ENCODE measurements at places on chromosomes 3 and 15.

GRCh38 chr3:142916605-142917004, 27.7 kb upstream of the PCOLCE2 start:
- no peak for DNase-seq

DNA sequence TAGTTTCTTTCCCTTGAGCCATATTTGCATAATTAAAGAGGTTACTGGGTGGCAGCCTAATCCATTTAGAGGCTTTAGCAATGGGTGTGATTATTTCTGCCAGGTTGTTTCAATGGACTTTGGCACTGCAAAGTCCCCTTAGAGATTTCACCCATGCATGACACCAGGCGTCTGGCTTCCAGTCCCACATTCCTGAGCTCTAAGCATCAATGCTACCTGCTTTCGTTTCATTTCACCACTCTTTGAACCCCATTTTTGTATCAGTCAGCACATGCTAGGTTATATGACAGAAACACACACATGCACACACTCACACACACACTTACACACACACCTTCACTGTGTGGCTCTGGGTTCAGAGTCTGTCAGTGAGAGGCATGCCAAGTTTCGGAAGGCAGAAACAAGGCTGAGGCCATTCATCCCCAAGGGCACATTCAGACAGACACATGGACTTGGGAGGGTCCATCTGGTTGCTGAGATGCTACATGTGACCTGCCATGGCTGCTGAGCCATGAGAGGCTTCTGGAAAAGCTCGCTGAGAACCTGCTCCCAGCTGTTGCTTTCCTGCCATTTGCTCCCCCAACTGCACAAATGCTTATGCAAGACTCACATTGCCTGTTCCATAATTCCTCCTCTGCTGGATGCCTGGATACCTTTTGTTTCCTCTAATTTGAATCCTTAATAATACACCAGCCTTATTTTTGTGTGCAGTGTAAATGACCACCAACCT, 354.1 kb downstream of the GABRG3 start:
- DNase-seq, result no peak

GRCh38 chr15:68407886-68408881, 23.8 kb downstream of the ITGA11 start:
- peak; percentile 8 for DNase-seq

DNA sequence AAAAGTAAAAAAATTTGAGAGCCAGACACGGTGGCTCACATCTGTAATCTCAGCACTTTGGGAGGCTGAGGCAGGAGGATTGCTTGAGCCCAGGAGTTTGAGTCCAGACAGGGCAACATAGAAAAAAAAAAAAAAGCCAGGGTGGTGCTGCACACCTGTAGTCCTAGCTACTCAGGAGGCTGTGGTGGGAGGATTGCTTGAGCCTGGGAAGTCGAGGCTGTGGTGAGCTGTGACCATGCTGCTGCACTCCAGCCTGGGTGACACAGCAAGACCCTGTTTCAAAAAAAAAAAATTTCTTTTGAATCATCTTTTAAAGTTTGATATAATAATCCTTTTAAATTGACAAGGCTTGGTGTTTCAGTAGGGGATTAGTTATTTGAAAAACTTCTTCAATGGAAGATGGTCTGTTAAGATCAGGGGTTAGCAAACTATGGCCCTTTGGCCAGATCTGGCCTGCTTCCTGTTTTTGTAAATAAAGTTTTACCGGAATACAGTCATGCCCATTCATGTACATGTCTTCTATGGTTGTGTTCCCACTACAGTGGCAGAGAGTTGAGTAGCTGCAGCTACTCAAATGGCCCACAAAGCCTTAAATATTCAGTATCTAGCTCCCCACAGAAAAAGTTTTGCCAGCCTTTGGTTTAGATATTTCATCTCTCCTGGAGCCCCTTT, 28.9 kb downstream of the CDAN1 start:
- no peak for DNase-seq

- no peak for DNase-seq
Observed at GRCh38 chr15:39181940-39182339, 398.9 kb upstream of the THBS1 start.

DNA sequence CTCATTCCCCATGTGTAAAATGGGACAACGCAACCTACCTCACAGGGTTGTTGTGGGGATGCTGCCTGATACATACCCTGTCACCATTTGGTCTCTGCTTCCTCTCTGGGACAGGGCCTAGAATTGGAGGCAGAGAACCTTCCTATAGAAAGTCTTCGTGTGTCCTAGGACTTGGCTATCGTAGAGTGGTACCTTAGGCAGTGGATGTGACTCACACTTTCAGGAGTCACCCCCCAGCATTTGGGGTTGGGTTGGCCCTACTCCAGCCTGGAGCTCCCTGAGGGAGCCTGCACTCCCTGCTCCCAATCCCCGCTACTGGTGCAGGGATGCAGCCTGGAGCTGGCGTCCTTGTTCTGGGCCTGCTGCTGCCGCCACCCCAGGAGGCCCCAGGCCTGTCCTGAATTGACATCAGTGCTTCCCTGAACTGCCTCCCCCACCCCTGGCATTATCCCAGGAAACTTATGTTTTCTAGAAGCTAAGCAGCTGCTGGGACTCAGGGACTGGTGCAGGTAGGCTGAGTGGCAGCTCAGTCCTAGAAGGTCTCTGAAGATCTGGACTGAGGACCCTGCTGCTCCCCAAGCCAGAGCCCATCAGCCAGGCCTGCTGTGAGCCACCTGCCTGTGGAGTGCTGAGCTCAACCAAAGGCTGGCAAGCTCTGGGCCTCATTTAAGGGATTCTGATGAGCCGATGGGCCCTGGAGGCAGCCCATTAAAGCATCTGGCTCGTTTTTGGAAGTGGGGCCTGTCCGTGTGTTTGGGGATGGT, 9.9 kb downstream of the C15orf39 start:
- DNase-seq, result no peak

- DNase-seq, result no peak
Observed at GRCh38 chr3:109213321-109213720, 76.8 kb downstream of the C3orf85 start.

GRCh38 chr3:38646630-38647029, 2.9 kb downstream of the SCN5A start:
- DNase-seq, result no peak

DNA sequence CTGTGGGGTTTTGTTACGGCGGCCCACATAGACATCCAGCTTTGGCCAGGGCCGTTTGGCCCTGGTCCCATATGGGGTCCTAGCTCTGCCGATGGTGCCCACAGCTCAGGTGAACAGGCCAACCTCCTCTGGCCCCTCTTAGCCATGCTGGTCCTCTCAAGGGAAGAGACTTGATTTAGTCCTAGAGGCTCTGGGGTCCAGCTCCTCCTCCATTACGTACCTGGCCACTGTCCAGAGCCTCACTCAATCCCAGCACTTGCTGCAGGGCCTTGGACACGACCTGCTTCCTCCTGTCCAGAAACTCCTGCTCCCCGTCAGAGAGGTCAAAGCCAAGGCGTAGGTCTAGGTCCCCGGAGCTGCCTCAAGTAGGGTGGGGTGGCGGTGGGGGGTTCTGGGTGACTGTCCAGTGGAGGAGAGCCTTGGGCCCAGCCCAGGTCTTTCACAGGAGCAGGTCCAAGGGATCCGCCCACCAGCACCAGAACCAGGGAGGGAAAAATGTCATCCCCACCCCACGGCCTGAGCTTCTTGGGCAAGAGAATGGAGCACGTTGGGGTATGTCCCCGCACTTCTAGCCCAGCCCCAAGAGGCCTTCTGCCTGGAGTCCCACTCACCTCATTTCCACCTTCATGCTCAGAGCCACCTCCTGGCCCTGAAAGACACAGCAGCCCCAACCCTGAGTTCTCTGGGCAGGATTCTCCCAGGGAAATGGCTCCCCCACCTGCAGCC, 6.8 kb downstream of the PLA2G4F start:
- no peak for DNase-seq

DNA sequence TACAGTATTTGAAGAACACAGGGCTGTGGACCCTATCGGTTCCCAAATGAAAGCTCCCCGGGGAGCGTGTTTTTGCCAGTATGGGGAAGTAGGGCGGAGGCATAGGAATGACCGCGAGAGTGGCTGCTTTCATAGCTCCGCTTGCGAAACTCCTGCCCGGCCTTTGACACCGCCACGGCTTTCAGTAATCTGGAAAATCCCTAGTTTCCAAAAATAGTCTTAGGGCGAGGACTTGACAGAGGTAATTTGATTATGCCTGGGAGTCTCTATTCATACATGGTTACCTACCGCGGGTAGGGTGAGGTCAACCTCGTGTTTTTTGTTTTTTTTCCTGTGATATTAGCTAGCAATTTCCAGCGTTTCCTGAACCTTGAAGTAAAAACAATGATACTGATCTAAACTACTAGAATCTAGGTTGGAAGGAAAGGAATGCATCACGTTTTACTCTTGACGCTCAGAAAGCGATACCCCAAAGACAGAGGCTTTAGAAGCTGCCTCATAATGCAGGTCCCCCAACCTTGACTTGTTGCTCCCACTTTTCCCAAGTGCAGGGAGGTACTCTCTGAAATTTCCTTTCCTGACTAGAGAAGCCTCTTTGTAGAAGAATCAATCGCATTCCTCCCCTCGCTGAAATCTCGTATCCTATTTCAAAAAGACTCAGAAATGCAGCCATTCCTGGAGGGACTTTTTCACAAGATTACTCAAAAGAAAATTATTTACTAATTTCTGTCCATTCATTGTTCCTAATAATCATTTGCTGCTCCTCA, 894 bp upstream of the CCNL1 start:
- peak; percentile 83 for DNase-seq

GRCh38 chr3:155595371-155595770, 149.5 kb downstream of the PLCH1 start:
- no peak for DNase-seq

DNA sequence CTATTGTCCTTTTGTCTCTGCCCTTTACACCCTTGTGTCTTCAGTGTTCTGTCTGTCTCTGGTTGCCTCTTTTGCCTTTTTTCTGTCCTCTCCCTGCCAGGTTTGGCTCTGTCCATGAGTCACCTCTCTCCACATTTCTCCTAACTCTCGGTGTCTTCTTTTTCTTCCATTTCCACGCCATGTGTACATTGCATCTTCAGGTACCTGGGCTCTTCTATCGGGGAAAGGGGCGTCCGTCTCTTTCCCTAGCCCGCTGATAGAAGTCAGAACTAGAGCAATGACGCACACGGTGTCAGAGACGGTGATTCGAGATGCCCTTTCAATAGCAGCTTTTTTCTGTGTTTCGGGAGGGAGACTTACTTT, 641 bp downstream of the OPA1 start:
- no peak for DNase-seq

- no peak for DNase-seq
Observed at GRCh38 chr3:172856795-172857742, 106.5 kb downstream of the ECT2 start.

DNA sequence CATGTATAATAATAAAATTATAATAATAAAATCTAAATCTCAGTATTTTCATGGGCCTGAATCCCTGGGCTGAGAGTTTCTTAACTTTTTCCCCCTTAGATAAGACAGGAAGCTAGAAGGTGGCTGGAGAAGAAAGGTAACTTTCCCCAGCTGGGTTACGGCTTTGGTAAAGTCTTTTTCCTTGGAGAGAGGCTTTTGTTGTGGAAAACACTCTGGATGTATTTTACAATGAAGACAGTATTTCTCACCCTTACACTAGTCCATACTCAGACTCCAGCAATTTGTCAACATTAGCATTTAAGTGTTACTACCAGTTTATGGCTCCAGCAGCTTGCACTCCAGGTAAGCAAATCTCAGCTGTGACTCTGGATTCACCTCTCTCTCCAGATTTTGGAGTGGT, 34.9 kb downstream of the APH1B start:
- no peak for DNase-seq

- DNase-seq, result no peak
Observed at GRCh38 chr15:101427606-101428487, 61.7 kb downstream of the PCSK6 start.

DNA sequence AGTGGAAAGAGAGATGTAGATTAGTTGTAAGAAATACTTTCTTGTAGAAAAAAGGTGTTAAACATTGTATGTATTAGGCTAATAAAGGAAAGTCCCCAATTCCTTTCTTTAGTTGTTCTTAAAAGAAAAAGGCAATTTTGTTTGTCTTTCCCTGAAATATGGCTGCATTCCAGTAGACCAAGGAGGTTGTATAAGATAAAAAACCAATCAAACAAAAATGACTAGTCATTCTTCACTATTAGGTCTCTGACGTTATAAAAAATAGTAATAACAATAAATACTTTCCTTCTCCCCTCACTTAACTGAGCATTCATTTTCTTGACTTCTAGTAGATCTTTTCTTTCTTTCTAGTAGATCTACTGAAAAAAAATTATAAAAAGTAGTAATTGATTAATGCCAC, 8.6 kb upstream of the PPM1L start:
- DNase-seq, result no peak

DNA sequence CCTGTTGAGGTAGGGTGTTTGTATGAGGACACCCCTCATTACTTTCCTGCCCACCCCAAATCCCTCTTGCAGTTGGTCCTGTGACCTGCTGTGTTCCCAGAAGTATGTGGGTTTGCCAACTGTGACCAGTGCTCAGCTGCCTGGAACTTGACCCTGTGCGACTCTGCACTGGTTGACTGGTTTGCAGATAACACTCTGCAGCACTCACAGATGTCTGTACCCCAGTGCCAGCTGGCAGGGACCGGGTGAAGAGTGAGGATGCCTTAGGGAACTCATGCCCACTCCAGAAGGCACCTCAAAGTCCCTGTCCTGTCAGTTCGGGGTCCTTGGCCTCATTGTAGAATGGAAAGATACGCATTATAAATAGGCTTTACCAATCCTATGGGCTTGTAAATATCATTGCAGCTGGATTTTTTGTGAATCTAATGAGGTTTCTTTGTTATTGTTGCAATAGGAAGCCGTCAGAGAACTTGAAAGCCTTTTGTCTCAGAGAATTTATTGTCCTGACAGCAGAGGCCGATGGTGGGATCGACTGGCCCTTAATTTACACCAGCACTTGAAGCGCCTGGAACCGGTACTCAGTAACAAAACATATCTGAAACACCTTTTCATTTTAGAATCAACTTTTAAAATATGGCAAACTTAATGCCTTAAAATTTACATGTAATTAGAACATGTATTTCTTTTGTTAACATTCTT, 18.2 kb downstream of the FAN1 start:
- DNase-seq, result no peak

GRCh38 chr3:141052201-141053069, 1.3 kb downstream of the SPSB4 start:
- peak; percentile 88 for DNase-seq

GRCh38 chr3:187999821-188000220, 154.1 kb upstream of the LPP start:
- DNase-seq, result no peak

DNA sequence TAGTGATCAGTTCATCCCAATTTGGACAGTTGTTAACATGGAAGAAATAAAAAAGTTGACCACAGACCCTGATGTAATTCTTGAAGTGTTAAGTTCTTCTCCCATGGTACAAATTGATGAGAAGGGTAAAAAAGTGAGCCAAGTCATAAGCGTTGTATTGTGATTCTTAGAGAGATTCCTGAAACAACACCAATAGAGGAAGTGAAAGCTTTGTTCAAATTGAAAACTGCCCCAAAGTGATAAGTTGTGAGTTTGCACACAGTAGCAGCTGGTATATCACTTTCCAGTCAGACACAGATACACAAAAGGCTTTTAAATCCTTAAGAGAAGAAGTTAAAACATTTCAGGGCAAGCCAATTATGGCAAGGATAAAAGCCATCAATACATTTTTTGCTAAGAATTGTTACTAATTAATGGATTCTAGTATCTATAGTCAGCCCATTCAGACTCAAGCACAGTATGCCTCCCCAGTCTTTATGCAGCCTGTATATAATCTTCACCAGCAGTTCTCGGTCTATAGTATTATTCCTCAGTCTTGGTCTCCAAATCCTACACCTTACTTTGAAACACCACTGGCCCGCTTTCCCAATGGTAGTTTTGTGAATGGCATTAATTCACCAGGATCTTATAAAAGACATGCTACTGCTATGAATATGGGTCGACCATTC, 38.2 kb downstream of the CDIN1 start:
- DNase-seq, result no peak

GRCh38 chr3:46399557-46399956, 7.3 kb downstream of the CCR5AS start:
- DNase-seq, result no peak
